ENCODE measurements at places on chromosomes 4 and X. TPM values are rescaled to one million over a fixed set of nuclear protein-coding genes. Genes with fewer than 3 reads are reported as not detected.

NPY2R gene
- 27.4 TPM for total RNA-seq

PKD2 gene
- 135 TPM for total RNA-seq

MXRA5 gene
- 0.65 TPM for total RNA-seq

SHISA3 gene
- 12.9 TPM for total RNA-seq

CLTRN gene
- total RNA-seq: 0.36 TPM

IL2 gene
- total RNA-seq: not detected

CSAG2 gene
- total RNA-seq: not detected

All from smooth muscle cell of the pulmonary artery (primary cell).